ENCODE measurements at places on chromosomes 2 and 18.
A peak's percentile ranks its signal among the peaks of the same experiment; 100 is the strongest.

DNA sequence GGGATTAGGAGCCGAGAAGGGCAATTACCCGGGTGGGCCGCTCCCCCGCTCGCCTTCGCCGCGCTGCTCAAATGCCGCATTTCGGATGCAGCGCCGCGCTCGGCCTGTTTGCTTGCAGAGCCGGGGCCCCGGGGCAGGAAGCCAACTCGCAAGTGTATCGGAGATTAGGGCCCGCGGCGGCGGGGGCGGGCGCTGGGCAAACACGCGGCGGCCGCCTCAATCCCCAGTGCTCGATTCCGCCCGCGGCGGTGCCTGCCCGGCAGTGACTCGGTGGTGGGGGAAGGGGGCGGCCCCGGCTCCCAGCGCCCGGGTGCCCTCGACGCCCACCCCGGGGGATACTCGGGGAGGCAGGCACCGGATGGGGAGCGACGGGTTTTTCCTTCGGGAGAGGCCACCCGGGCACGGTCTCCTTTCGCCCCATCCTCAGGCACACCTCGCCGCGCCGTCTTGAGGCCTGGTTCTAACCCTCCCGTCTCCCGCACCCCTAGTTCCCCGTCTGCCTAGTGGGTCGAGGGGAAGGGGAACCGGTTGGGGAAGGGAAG, 26.6 kb upstream of the NOTO start:
- DNase-seq: peak; percentile 86

- no peak for DNase-seq
These were observed 89.4 kb downstream of the CELF4 start for GRCh38 chr18:37476182-37476581.

- DNase-seq: no peak
These were observed 513 bp downstream of the THOC1 start for GRCh38 chr18:267380-267687.

DNA sequence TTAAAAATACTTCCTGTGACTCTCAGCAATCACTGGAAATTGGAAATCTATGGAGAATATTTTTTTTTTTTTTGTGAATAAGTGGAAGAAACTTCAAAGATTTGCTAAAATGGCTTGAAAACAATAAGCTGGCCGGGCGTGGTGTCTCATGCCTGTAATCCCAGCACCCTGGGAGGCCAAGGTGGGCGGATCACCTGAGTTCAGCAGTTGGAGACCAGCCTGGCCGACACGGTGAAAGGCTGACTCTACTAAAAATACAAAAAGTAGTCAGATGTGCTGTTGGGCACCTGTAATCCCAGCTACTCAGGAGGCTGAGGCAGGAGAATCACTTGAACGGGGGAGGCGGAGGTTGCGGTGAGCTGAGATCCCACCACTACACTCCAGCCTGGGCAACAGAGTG, 155.5 kb upstream of the CAVIN2 start:
- no peak for DNase-seq

- DNase-seq: no peak
These were observed 39.2 kb upstream of the MRPL19 start for GRCh38 chr2:75607400-75607798.

DNA sequence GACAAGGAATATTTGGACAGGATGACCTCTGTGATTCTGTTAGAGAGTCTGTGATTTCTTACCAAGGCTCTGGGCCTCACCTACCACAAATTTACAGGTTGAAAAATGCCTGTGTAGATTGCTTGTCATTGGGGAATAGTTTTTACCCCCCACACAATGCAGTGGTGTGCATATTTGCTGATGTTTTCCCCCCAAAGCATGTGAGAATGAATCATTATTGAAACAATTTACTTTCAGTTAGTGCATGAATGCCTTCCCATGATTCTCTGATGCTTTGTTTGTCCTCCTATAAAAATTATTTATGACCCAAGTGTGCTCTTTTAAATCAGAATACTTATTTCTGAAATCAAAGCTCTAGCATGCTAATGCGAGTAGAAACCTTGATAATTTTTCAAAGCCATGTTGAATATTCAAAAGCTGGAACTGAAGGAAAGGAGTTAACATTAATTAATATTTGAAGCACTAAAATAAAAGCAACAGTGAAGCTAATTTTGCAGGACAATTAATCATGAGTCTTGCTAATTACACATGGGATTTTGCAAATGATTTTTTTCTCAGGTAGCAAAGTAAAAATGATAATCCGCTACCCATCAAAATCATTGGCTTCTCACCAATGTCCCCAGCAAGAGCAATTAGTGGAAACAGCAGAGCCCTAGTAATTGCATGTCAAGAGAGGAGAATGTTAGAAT, 361.2 kb upstream of the HNRNPA3 start:
- DNase-seq: no peak

- no peak for DNase-seq
These were observed 39.1 kb upstream of the PGAP1 start for GRCh38 chr2:196965651-196966050.

Data from right cardiac atrium (tissue), 5 donors.